ENCODE measurements at places on chromosomes 6 and 20.

DNA sequence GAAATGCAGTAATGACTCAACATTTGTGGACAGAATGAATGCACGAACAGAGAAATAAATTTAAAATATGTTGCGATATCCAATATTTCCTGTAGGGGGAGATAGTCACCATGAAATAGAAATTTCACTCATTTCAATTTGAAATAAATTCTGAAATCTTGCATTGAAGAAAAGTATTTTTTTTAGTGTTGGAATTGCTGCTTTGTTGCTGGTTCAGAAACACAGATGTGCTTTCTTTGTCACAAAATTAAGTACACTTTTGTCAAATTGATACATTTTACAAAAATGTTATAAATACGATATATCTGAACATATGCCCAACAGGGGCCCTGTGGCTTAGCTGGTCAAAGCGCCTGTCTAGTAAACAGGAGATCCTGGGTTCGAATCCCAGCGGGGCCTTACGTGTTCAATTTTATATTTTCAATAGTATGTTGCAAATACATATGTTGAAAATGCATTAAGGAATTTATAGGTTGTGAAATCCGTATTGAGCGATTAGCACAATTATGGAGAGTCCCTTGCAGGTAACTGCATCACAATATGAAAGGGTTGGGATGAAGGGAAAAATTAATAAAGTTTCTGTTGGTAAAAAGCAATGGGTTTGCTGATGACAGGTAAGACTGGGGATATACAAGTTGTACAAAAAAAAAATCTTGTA is 85.4 kb upstream of the PRSS16 start:
- no peak for DNase-seq

GRCh38 chr6:156464100-156464878 is 312.9 kb upstream of the ARID1B start:
- no peak for DNase-seq

GRCh38 chr6:25899123-25899522 is 25.1 kb upstream of the SLC17A3 start:
- DNase-seq: no peak

DNA sequence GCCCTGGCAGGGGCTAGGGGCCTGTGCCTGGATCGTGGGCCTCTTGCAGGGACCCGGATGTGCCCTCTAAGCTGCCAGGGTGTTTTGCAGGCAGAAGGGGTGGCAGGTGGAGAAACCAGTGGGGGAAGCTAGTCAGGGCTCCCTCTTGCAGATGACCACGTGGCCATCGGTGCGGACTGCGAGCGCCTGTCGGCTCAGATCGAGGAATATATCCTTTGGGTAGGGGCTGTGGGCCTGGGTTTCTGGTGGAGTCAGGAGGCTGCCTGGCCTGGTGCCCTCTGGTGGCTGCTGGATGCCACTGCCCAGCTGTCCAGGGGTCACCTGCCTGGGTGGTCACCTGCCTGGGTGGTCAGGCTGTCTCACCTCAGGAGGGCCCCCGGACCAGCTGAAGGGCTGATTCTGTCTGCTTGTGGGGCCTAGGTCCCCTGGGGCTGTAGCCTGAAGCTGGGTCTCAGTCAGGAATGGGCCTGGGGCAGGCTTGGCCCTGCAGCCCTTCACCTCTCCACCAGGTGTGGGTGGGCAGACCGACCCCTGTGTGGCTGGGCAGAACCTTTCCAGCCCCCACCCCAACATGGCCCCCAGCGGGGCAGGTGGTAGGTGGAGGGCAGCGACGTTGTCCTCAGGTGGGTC is 6.7 kb downstream of the TCEA2 start:
- no peak for DNase-seq

DNA sequence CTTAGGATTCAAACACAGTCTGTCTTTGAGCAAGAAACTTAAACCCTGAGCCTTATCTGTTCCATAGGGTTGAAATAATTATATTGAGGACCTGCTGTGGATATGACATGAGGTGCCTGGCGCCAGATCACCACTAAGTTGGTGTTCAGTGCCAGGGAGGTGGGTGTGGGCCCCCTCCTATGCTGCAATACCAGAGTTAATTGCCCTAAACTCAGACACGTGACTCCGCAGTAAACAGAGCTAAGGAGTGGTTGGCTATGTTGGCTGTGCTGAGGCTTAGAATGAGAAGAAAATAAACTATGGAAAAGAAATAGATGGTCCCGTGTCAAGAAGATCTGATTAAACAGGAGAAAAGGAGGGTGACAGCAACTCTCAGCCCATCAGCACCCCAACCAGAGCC is 419.4 kb upstream of the JARID2 start:
- DNase-seq: no peak

DNA sequence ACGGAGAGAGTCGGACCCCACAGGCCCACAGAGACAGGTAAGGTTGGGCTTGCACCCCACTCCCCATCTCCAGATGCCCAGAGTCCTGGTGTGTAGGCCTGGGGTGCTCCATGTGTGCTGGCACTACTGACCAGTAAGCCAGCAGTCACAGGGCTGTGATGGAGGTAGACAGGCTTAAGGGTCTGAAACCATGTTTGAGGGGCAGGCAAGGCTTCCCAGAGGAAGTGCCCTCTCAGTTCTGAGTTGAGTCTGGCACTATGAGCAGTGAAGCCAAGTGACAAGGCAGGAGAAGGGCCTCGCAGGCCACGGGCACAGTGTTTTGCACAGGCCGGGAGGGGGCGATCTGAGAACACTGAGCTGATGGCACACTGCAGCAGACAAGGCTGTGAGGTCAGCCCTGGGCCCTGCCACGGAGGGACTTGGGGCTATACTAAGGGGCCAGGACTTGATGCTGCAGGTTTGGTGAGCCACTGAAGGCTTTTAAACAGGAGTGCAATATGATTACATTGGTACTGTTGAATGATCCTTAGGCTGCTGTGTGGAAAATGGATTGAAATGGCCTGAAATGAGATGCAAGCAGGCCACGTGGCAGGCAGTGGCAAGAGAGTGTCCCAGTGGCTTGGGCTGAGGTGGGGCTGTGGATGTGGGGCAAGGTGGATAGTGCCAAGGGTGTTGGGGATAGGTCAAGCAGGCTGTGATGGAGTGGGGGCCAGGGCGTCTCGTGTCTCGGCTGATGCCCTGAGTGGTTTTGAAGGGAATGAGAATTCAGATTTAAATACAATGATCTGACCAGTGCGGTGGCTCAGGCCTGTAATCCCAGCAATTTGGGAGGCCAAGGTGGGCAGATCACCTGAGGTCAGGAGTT is 20.3 kb downstream of the TTBK1 start:
- peak; percentile 57 for DNase-seq

- DNase-seq: no peak
Observed at GRCh38 chr6:119361209-119361608, 11.6 kb upstream of the MAN1A1 start.

GRCh38 chr20:45091366-45091765 is 9.6 kb downstream of the KCNS1 start:
- DNase-seq: no peak

DNA sequence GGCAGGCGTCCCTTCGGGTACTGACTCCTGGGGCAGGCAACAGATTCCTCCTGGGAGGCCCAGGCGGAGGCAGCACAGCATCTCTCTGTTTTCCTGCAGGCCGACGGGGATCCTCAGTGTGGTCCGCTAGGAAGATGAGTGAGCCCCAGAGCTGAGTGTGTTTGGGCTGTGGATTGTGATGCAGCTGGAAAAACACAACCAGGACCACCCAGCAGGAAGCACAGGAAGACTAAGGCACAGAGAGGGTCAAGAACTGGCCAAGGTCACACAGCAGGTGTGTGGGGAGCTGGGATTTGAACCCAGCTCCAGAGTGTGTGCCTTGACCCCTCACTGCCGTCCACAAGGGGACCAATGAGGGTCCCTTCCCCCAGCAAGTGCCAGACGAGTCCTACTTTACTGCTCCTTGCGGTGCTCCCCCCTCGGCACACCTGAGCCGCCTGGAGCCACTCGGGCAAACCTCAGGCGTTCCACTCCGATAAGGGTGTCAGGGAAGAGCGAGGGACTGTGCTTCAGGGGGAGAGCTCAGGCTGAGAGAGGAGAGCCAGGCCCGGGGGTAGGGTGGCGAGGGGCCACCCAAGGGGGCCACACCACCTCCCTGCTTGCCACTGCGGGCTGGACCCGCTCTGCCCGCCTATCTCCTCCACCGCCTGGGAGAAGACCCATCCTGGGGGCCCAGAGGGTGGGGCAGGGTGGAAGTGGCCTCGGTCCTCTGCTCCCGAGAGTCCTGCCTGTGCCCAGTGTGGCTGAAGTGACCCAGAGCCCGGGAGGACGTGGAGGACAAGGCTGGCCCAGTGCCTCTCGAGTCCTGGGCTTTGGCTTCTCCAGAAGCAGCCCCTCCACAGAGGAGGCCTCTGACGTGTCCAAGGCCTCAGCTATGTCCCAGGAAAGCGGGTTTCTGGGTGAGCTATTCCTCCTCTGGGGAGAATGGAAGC is 63.3 kb downstream of the YTHDF1 start:
- no peak for DNase-seq

DNA sequence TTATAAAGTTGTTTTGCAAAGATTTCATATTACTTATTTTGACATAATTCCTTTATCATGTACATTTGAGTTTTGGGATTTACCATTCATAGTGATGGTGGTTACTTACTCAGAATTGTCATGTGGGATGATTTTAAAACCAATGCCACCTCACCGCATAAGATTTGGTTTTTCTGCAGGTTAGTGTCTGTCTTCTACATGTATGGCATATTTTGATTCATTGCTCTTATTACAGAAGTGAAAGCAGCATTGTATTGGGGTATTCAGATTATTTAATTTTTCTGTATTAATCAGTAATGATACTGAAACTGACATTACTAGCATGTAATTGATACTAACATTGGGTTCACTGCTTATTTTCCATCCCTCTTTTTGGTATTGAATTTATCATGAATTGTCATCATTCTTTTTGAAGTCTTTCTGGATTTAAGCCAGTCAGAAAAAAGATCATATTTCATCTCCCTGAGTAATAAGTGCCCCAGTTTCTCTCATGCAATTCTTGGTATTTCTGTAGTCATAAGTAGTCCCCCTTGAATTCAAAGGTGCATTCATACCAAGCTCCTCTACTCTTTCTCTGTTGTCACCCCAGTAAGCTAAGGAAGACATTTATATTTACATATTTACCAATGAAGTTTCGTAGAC is 176.6 kb downstream of the BCKDHB start:
- DNase-seq: no peak

- no peak for DNase-seq
Observed at GRCh38 chr20:33282991-33283555, at the start of gene BPIFB1. Gene BPIFB1 (plus strand): TSS chr20:33283214. CDS start chr20:33286074, 2,860 bp downstream.

All from stimulated activated CD4-positive, alpha-beta T cell treated with anti-CD3 and anti-CD28 coated beads, Interleukin-1b, Interleukin-23, amount 100 ng/mL, for 1 hour (primary cell).